ENCODE measurements at places on chromosomes 1 and 21. TPM values are rescaled to one million over a fixed set of nuclear protein-coding genes. Genes with fewer than 3 reads are reported as not detected.
A peak's percentile ranks its signal among the peaks of the same experiment; 100 is the strongest.

DNA sequence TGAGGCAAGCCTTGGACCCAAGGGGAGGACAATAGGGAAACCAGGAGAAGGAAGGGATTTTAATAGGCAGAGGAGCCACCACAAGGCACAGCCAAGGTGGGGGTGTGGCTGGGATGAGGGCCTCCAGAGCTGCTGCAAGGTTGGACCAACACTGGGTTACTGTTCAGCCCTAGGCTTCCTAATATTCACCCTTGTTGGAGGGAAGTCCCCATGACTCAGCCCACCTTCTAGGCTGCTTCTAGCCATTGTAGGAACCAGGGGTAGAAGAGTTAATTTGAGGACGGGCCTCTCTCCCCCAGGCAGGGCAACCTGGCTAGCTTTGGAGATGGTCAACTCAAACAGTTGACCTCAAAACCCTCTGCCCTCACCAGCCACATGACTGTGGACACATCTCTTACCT lies 59.5 kb downstream of the KCNN3 start:
- no peaks in the 10 kb centered on the region for H3K4me1 ChIP-seq
- no peak overlapping the region for H3K4me3 ChIP-seq
- H3K27ac ChIP-seq = no peak overlapping the region
- H3K36me3 ChIP-seq = no peaks in the 10 kb centered on the region
- no peak for DNase-seq

- peak; percentile 64 for DNase-seq
- H3K36me3 ChIP-seq = peaks cover 32% of the 10 kb centered on the region
- H3K27me3 ChIP-seq = no peaks in the 10 kb centered on the region
These were observed 977 bp downstream of the TRAF3IP3 start for GRCh38 chr1:209756615-209757445.

GRCh38 chr1:163305441-163305840 lies 16.3 kb upstream of the NUF2 start:
- H3K27me3 ChIP-seq = no peaks in the 10 kb centered on the region
- H3K36me3 ChIP-seq = no peaks in the 10 kb centered on the region
- no peak overlapping the region for H3K27ac ChIP-seq
- DNase-seq = no peak
- no peak overlapping the region for H3K4me3 ChIP-seq

DNA sequence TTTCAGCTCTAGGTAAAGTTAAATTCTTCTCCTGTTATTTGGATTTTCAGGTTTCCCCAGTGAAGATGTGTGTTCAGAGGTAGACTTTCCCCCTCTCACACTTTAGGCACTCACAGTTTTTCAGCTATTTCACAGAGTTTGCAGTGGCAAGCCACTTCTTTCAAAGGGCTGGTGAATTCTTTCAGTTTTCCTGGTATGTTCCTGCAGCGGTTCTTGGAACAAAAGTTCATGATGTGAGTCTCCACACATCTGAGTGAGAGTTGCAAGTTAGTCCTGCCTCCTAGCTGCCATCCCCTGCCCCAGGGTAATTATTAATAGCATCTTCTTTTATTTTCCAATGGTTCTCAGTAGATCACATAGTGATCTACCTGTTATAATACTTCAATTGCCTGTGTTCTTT lies 27.3 kb upstream of the CD84 start:
- no peak overlapping the region for H3K4me3 ChIP-seq
- DNase-seq = no peak
- H3K27ac ChIP-seq = peak overlapping the region; percentile 42
- H3K27me3 ChIP-seq = no peaks in the 10 kb centered on the region

DNA sequence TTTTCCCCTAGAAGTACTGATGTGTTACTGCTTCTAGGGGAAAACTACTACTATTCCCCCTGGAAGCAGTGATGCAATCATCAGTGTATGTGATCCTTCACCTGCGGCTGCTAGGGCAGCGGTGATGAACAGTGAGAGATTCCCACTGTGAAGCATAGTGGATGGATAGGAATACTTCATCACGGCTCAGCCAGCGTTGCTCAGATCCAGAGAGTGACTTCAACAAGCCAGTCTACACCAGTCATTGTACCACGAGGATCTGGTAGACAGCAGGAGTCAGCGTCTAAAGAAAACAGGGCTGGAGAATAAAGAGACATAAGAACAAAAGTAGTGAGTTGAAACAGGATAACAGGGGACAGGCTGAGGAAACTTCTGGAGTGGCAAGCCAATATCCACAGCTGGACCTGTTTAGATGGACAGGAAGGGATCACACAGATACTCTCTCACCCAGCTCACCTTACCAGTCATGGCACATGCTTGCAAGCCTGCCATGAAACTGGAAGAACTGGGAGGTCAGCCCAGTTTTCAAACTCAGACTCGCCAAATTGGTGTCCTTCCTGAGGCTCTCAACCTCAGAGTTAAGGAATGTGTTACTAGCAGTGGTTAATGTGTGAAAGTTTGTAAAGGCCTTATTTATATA lies 42.4 kb upstream of the LRRC52 start:
- no peak overlapping the region for H3K27ac ChIP-seq
- H3K27me3 ChIP-seq = no peaks in the 10 kb centered on the region
- H3K36me3 ChIP-seq = no peaks in the 10 kb centered on the region
- no peaks in the 10 kb centered on the region for H3K4me1 ChIP-seq
- DNase-seq = no peak

- no peaks in the 10 kb centered on the region for H3K4me1 ChIP-seq
- H3K27ac ChIP-seq = no peak overlapping the region
- no peaks in the 10 kb centered on the region for H3K36me3 ChIP-seq
- DNase-seq = no peak
- no peaks in the 10 kb centered on the region for H3K27me3 ChIP-seq
These were observed 13.1 kb upstream of the FCER1A start for GRCh38 chr1:159289060-159289459.

- no peaks in the 10 kb centered on the region for H3K27me3 ChIP-seq
- H3K4me3 ChIP-seq = no peak overlapping the region
- no peaks in the 10 kb centered on the region for H3K4me1 ChIP-seq
- DNase-seq = no peak
- H3K36me3 ChIP-seq = no peaks in the 10 kb centered on the region
These were observed 34.2 kb upstream of the PBX1 start for GRCh38 chr1:164524810-164525209.

- no peaks in the 10 kb centered on the region for H3K4me1 ChIP-seq
- H3K27ac ChIP-seq = no peak overlapping the region
- H3K4me3 ChIP-seq = no peak overlapping the region
- H3K36me3 ChIP-seq = no peaks in the 10 kb centered on the region
- no peaks in the 10 kb centered on the region for H3K27me3 ChIP-seq
These were observed 287.2 kb upstream of the NRIP1 start for GRCh38 chr21:15352009-15352408.

- no peak overlapping the region for H3K27ac ChIP-seq
- no peaks in the 10 kb centered on the region for H3K27me3 ChIP-seq
- H3K4me3 ChIP-seq = no peak overlapping the region
- no peak for DNase-seq
These were observed 54.6 kb upstream of the IPO9 start for GRCh38 chr1:201774224-201774982.

- DNase-seq = no peak
- H3K4me3 ChIP-seq = no peak overlapping the region
- H3K27ac ChIP-seq = no peak overlapping the region
- no peaks in the 10 kb centered on the region for H3K27me3 ChIP-seq
- H3K4me1 ChIP-seq = no peaks in the 10 kb centered on the region
- H3K36me3 ChIP-seq = no peaks in the 10 kb centered on the region
These were observed 25.9 kb downstream of the KCNC4 start for GRCh38 chr1:110235834-110236682.

DNA sequence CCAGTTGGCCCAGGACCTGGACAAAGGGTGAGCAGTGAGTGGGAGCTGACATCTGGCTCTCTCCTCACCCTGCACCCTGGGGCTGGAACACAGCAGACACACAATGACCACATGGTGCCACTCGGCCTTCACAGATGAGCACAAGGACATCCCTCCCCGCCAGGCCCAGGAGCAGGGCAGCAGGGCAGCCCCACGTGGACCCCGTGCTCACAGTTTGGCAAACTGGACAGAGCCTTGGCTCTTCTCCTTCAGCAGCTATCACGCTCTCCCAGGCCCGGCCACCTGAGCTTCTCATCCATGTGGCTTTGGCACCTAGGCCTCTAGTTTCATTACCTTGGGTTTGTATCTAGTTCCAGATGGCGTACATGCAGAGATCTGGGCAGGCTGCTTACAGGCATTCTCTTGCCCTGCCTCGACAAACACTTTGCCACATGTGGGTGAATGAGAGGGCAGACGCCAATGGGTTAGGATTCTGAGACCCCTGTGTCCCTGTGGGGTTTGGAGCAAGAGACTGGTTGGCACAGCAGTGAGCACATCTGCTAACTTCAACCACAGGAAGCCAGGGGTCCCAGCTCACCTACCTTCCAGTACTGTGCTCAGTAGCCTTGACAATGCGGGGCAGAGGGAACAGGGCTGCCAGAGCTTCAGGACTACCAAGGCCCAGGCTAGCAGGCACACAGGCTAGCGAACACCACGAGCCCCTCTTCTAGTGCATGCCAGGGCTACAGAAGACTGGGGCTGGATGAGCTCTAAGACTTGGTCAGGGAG lies 3.4 kb upstream of the PTPRF start:
- no peak for DNase-seq
- no peaks in the 10 kb centered on the region for H3K36me3 ChIP-seq
- H3K4me1 ChIP-seq = peaks cover 21% of the 10 kb centered on the region
- H3K27ac ChIP-seq = no peak overlapping the region

GRCh38 chr1:27111626-27112573 lies 43.0 kb downstream of the SLC9A1 start:
- DNase-seq = peak; percentile 64
- H3K27ac ChIP-seq = peak overlapping the region; percentile 48
- no peaks in the 10 kb centered on the region for H3K27me3 ChIP-seq
- no peak overlapping the region for H3K4me3 ChIP-seq
- peaks cover 31% of the 10 kb centered on the region for H3K4me1 ChIP-seq

The C1orf210 gene
- not detected for total RNA-seq

The TMIGD3 gene
- not detected for total RNA-seq
